RPMI7951 (cell line): ENCODE measurements at places on chromosomes 11 and 22. TPM values are rescaled to one million over a fixed set of nuclear protein-coding genes. Genes with fewer than 3 reads are reported as not detected.

The SCN3B gene
- not detected in 2 replicates for total RNA-seq

DNA sequence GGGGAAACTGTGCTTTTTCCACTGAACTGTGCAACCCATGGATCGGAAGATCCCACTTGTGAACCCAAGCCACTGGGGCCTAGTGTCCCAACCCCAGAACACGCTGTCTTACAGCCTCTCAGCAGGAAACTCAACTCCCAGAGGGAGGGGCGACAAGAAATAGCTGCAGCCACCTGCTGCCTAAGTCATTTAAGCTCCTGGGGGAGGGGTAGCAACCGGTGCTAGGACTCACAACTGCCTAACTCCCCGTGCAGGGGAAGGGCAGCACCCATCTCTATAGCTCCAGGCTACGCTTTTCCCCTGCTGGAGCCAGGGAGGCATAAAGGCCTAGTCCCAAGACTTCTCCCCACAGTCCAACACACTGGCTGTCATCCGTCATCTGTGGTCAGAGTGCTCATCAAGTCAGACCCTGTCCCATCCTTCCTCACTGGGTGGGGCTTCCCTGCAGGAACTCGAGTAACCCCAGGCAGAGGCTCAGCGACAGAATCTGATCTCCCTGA lies 363.0 kb downstream of the LUZP2 start:
- no peak for DNase-seq

DNA sequence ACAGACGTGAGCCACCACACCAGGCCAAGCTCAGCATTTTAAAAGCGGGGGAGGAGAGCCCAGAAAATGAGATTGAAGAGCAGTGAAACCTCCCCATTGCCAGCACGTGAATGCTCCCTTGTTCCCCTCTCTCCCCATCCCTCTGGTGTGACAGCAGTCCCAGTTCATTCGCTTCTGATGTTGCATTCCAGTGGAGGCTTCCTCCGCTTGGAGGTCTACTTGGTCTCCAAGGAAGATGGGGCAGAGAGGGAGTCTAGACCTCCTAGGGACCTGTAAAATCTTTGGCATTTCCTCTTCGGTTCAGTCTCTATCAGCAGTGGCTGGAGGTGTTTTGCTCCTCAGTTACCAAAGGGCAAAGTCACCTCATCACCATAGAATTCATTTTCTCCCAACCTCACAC lies 30.2 kb upstream of the EP300 start:
- DNase-seq: no peak

DNA sequence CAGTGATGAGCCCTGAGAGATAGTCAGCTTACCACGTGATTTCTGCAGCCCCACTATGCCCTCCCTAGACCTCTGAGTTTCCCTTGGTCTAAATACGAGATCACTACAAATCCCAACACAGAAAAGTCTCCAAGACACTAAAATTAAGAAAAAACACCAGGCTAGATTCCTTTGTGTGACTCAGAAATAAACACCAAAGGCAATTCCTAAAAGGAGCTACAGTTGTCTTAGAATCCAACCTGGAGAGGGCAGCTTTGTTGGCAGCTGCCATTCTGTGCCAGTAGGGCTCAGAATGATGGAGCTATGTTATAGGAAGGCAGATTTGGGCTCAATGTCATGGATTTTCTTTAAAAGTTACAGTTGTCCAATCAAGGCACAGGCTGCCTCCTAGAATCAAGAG lies 37.1 kb upstream of the HMGXB4 start:
- DNase-seq: peak; percentile 39

DNA sequence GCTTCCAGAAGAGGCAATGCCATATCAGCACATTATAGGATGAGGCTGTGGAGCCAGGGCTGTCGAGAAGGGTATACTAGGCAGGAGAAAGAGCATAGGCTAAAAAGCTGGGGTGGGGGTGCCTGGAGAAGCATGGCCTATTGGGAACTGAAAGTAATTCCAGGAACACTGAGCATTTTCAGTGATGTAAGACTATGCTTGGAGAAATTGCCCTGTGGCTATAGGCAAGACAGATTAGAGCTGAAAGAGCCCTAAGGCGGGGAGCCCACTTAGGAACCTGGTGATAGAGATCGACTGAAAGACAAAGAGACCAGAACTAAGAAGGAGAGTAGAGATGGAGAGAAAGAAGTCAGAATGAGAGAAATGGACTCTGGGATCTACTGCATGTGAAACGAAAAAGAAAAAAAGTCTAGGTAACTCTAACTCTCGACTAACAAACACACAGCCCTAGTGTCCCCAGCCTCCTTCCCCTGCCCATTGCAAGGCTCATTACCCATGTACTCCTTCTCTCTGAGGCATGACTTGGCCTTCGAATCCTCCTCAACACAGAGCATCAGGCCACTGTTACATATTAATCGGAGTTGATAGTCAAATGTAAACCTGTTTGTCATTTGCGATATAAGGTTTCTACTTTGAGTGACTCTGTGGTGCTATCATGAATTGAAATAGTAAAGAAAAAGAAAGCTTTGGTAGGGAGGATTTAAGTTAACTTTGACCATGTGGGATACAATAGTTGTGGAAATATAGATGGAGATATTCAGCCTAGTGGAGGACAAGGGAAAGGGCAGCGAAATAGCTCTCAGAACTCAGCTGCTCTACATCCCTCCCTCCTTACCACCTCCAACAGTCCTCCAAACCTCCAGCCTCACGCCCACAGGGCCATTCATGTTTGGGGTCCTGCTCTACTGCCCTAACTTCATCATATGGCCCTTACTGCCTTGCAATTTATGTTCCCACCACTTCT lies 52.3 kb upstream of the BMAL1 start:
- no peak for DNase-seq

- DNase-seq: no peak
Measured at GRCh38 chr22:48045369-48045768, 1282.9 kb downstream of the TBC1D22A start.
